Tibial nerve (tissue), 4 donors: ENCODE measurements at places on chromosomes 2 and 18. TPM values are rescaled to one million over a fixed set of nuclear protein-coding genes. Genes with fewer than 3 reads are reported as not detected.

DNA sequence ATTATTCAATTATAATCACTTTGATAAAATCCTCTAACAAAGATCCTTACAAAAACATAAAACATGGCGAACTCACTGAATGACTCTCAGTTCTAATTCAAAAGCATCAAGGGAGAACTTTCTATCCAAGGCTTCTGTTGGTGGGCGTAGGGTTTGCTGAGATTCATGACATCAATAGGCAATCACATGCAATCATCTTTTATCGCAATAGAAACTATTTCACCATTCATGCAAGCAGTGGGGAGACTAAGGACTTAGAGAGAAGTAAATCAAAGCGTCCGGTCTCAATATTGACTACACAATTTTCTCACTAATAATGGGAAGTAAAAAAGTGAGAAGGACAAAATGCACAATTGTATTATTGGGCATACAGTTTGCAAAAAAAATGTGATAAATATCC lies 168.7 kb downstream of the SCG2 start:
- no peak for DNase-seq

DNA sequence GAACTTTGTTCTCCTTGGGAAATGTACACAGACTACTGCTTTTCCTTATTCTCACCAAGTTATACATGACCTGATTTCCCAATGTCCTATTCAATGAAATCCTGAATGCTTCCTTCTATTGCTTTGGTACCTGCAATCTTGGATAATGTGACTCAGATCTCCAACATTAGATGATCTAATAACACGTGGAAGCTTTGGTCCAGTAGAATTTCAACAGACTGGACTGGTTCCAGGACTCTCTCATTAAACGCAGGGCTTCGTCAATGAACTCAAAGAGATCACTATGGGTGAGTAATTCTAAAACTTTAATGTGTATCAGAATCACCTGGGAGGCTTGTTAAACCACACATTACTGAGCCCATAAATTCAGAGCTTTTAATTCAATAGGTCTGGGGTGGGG lies 413.6 kb upstream of the KCNH7 start:
- no peak for DNase-seq

- no peak for DNase-seq
Measured at GRCh38 chr2:109031476-109032228, 42.6 kb upstream of the EDAR start.

- no peak for DNase-seq
Measured at GRCh38 chr18:62702259-62702658, 13.1 kb upstream of the PHLPP1 start.

GRCh38 chr18:58896268-58896667 lies 31.6 kb downstream of the ZNF532 start:
- DNase-seq: no peak

DNA sequence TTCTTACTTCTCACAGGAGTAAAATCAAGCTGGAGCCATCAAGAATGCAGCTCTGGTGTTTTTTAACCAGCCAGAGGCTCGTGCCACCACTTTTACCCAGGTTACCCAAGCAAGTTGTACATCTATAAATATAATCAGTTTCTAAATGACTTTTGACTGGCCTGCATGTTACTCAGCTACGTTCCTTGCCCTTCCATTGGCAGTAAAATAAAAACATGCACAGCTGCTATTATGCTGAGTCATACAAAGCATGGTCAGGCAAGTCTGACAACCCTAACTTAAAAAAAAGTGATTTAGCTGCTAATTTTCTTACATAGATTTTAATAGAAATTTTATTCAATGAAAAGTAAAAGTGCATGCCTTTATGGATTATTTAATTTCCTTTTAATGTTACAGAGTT lies 111.7 kb upstream of the CSRNP3 start:
- no peak for DNase-seq

DNA sequence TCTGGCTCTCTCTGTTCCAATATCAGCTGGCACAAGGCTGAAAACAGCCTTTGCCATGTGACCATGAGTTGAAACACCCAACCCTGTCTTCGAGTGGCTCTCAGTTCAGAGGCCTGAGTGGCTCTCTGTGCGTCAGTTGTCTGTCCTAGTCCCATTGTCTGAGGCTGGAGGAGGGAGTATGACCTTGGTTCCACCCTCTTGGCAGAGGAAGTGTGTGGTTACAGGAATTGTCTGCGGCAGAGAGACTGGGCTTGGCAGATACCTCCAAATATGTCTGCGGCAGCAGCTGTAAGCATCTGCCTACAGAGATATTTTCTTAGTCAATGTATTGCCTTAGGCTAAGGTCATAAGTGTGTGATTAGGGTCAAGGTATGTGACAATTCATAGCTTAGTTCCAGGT lies 32.6 kb downstream of the CNGA3 start:
- DNase-seq: peak; percentile 6

DNA sequence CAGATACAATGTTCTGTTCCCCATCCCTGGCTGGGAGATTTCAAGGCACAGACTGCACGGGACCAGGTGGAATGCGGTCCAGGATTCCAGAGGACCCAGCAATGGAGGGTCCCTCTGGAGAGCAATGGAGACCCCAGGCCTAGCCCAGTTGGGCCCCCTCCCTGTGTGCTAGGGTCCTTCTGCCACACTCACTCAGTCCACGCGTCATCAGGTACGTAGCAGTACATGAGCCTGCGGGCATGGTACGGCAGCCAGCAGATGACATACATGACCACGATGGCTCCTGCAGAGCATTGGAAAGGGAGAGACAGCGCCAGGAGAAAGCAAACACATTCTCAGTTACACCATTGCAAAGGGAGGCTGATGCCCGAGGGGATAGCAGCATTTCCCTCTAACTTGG lies 10.1 kb downstream of the NTSR2 start:
- DNase-seq: no peak

DNA sequence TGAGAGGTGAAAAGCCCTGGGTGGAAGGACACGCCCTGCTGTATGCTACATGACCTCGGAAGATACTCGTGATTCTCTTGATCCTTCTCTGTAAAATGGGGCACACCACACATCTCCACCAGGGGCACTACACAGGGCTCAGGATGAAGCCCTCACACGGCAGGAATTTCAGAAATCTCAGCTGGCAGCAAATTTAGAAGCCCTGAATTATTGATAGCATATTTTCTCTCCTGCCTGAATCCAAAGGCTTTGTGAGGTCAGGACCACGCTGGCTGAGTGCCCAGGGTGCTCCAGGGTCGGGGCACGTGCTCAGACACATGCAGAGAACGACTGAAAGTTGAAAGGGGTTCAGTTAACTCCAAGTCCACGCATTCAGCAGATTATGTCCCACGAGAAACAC lies 42.1 kb upstream of the GALR1 start:
- DNase-seq: no peak

GRCh38 chr2:187081461-187081860 lies 232.5 kb upstream of the ZSWIM2 start:
- no peak for DNase-seq

- no peak for DNase-seq
Measured at GRCh38 chr2:138964418-138964817, 184.2 kb upstream of the NXPH2 start.

GRCh38 chr2:143501106-143501676 lies 372.0 kb downstream of the ARHGAP15 start:
- no peak for DNase-seq

DNA sequence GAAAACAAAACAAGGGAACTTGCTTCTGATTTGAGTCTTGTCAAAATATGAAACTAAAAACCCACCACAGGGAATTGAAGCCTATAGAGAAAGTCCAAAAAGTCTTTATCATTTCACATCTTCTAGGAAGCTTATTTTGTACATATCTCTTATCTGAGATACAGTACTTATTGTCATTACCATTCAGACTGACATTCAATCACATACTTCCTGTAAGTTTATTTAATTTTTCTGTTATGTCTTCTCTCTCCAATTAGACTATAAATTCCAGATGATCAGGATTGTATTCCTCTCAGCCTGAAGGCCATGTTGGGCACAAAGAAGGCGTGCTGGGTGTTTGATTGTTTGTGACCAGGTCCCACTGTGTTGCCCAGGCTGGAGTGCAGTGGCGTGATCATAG lies 59.2 kb downstream of the METTL4 start:
- no peak for DNase-seq

DNA sequence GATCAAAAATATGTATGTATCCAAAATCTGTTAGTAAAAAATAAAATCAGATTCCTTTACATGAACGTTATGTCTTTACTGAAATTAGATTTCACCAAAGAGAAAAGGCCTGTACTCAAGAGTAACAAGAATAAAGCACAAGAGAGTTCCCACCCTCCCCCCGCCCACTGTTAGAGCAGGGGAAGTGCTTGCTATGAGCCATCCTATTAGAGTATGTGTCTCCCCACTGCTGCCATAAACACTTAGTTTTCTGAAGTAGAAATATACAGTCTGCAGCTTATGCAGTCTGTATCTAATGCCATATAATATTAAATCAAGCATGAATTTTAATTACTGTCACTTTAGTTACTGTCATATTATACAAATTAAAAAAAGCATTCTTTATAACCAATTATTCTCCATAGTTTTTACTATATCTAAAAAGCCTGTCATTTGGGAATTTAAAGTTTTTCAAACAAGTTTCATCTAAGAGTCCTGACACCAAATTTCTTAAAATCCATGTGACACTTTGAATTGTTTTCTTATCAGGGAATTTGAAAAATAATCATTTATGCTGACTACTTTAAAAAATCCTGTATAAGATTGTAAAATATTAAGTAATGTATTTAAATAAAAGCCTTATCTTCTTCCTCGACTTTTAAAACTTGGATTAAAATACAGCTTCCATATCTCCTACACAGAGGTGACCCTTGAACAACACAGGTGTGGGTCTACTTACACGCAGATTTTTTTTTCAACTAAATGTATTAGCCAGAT lies 51.8 kb upstream of the GPR75 start:
- no peak for DNase-seq

- no peak for DNase-seq
Measured at GRCh38 chr2:31475692-31476091, 61.1 kb upstream of the XDH start.

DNA sequence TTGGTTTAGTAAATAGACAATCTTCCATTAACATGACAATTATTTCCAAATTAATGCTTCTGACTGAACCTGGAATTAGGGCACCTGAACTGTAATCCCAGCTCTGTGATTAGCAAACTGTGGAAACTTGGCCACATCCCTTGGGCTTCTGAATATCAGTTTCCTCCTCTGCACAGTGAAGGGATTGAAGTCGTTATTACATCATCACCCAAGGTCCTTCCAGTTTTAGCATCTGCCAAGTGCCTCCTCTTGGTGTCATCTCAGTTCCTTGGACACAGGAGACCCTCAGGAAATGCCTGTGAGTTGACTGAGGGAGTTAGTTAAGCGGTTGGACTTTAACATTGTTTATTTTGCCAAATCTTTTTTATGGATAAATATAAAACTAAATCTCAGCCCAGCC lies 64.8 kb downstream of the MOGAT1 start:
- no peak for DNase-seq

DNA sequence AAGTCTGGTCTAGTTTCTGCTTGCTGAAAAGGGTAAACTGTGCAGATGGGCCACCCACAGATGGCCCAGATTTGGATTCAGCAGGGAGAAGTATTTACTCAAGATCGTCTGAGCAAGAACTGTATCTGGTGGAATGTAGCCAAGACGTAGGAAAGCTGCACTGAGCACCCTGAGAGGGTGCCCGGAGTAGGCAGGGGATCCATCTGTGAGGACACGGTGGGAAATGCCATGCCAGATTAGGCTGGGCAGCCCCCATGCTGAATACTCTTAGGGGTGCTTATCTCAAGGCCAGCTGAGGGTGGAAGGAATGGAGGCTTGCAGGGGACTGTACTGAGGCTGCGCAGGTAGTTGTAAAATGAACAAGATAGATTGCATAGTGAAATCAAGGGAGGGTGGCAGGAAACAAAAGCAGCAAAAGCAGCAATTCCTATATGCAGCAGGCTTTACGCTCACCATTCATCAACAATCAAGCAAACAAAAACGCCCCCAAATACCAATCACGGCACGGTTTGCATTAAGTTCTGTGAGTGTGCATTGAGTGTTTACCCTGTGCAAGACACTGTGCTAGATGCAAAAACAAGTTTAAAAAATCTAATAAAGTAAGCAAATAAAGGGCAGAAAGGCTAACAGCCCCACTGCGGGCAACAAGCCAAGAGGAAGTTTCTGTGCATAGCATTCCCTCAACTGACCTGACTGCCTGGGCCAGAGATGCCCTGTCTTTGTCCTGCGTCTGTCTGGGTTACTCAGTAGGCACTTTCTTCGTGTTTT lies 32.2 kb upstream of the LPIN2 start:
- no peak for DNase-seq

- no peak for DNase-seq
Measured at GRCh38 chr2:221308507-221309066, 263.5 kb downstream of the EPHA4 start.

- no peak for DNase-seq
Measured at GRCh38 chr2:201358684-201359083, 1.5 kb upstream of the FLACC1 start.

GRCh38 chr2:171523088-171524017 lies 1.1 kb downstream of the CYBRD1 start:
- peak; percentile 78 for DNase-seq

DNA sequence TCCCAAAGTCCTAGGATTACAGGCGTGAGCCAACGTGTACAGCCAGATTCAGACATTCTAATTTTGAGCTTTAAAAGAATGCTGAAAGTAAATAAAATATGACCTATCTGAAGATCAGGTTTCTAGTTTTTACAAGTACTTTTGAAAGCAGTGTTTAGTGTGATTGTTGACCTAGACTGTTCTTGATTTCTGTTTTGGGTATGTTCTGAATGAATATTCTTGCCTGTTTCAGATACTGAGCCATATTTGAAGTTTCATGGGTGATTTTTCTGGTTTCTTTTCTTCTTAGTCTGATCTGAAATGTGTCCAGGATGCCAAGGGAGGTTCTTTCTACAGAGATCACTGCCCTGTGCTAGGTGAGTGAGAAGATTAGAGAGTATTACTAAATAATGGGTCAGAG lies 37.2 kb downstream of the MIB1 start:
- DNase-seq: no peak

NEB gene
- 1.2 TPM for total RNA-seq

SNRNP27 gene
- 47.1 TPM for total RNA-seq

SLC19A3 gene
- total RNA-seq: 49.8 TPM

SPP2 gene
- not detected for total RNA-seq

WNT10A gene
- total RNA-seq: 0.39 TPM

CDH20 gene
- total RNA-seq: 0.90 TPM

PSMA8 gene
- not detected for total RNA-seq

EDAR gene
- not detected for total RNA-seq

RAX gene
- not detected for total RNA-seq

AQP12A gene
- not detected for total RNA-seq

ANO7 gene
- 1.2 TPM for total RNA-seq

STAM2 gene
- 45.4 TPM for total RNA-seq

CAPG gene
- total RNA-seq: 58.8 TPM
